HuH-7.5 (cell line): ENCODE measurements at places on chromosomes 3 and 15.

DNA sequence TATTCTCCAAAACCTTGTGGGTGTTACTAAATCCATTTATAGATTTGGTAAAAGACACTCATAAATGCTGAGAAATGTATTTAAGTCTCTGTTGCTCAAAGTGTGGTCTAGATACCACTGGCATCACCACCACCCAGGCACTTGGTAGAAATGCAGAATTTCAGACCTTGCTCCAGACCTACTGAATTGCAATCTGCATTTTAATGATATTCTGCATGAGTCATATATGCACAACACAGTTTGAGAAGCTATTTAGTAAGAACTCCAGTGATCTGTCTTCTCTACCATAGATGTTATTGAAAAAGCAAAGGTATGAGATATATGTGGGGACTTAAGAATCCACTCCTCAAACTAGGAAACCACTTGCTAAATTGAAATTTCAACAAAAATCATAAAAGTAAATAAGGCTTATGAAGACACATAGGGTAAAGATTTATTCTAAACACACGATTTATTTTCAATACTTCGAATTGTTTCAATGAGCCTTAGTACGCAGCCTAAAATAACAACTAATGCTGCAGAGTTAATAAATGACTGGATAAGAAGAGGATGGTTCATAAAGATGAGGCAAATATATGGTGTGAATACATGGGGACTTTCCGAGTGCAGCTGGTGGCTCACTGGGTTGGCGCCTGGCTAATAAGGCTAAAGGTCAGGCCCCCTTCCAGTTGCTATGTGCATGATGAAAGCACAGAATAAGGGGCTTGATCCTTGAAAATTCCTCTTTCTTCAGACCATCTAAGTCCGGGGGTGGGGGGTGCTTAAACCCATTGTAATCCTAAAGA is 813.3 kb downstream of the NR2F2 start:
- no peak for DNase-seq

- DNase-seq: no peak
Measured at GRCh38 chr3:49406571-49407565, 4.9 kb downstream of the RHOA start.

DNA sequence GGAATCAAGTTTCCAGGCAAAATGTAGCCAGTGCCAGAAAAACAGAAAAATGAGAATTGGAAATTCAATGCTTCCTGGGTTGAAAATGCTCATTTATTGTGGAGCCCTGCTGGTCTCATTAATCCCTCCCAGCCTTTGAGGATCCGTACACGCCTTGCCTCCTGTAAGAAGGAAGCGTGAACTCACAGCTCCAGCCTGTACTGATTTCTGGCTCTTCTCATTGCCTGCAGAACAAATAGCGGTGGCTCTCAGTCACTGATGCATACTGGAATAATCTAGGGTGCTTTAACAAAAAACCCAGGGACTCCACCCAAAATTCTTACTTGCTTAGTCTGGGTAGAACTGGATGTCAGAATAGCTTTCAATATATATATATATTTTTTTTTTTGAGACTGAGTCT is 29.3 kb upstream of the SLC24A5 start:
- DNase-seq: no peak

- no peak for DNase-seq
Measured at GRCh38 chr3:122619040-122619439, 41.6 kb downstream of the PARP15 start.

DNA sequence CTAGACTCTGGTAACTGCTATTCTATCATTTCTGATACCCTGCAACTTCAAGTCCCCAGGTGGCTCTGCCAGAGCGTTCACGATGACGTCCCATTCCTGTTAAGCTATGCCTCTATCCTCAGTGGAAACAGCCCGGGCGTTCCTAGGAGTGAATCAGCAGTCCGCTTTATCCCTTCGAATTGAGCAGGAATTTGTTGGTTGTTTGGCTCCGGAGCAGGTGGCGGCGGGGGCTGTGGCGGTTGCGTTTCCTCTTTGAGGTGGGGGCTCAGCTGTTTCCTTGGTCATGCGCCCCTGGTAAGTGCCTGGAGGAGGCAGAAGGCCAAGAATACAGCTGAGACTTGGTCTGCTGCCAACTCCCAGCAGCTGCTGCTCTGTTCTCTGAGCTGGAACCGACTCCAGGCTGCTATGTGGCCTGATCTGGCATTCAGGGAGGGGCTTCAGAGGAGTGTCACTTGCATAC is 25.2 kb downstream of the ARPP21 start:
- DNase-seq: no peak

- no peak for DNase-seq
Measured at GRCh38 chr3:135047061-135047460, 252.0 kb downstream of the EPHB1 start.

DNA sequence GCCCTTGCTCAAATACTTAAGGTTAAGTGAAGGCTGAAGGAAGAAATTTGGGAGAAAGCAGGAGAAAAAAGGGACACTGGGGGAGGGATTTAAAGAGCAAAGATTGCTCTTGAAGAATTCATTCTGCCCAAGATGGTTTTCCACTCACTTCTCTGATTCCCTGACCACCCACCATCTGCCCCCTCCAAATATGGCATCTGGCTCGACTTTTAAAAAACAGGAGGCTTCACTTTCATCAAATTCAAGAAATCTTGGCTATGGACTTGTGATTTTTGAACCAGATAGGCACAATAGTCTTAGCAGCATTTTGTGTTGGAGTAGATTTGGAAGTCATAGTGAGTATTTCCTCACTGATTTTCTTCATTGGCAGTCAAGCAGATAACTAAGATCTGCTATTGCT is 574.4 kb upstream of the SUCLG2 start:
- DNase-seq: no peak

- DNase-seq: no peak
Measured at GRCh38 chr3:117587416-117587815, 877.8 kb downstream of the TUSC7 start.

GRCh38 chr3:8529738-8530525 is 28.3 kb downstream of the LMCD1 start:
- DNase-seq: no peak

DNA sequence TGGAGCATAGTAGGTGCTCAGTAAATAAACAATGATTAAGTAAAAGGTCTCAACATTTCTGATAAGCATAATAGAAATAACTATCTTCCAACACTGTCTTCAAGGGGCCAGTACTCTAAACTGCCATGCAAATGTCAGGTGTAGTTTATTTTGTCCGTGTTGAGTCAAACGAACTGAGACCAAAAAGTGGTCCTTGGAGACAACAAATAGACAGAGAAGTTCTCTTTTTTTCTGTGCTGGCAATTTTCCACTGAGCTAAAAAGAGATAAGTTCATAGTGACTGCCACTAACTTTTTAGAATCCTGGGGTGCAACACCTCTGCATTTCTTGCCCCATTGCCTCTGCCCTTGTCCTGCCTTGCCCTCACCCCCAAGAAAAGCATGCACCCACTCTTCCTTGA is 14.7 kb upstream of the MBNL1 start:
- DNase-seq: no peak

GRCh38 chr3:89314454-89315098 is 207.2 kb downstream of the EPHA3 start:
- no peak for DNase-seq

GRCh38 chr3:140920029-140920428 is 21.6 kb upstream of the SLC25A36 start:
- no peak for DNase-seq

DNA sequence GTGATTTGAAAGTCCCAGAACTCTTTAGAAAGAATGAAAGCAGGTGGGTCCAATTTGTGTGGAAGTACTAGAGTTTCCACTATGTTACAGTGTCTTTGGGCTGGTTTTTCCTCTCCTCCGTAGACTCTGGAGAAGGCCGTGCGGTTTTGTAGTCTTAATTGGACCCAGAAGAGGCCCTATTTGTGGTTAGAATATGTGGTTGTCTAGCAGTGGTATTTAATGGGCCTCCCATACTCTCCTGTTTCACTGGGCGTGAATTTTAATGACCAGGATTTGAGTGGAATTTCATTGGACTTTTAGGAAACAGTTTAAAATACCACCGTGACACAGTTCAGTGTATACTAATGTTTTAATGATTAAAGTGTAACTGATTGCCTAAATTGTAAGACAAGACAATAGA is 182.3 kb downstream of the BBX start:
- DNase-seq: no peak

- no peak for DNase-seq
Measured at GRCh38 chr3:13111173-13111872, 38.1 kb upstream of the IQSEC1 start.

DNA sequence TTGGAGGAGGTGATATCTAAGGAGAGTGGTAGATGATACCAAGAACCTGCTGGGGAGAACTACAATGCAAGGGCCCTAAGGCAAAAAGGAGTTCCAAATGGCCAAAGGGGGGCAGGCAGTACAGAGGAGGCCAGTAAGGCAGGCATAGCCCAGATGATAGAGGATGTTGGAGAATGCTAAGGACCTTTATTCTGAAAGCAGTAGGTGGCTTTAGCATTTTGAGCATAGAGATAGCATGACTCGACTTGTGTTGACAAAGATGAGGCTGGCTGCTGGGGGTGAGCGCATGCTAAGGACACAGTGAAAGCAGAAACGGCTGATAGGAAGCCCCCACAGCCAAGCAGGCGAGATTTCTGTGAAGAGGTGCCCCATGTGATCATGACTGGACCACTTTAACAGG is 419.3 kb downstream of the ERC2 start:
- DNase-seq: no peak

- no peak for DNase-seq
Measured at GRCh38 chr3:34508732-34509131, 710.3 kb downstream of the PDCD6IP start.

- no peak for DNase-seq
Measured at GRCh38 chr15:40921949-40922607, 7.1 kb upstream of the DLL4 start.

DNA sequence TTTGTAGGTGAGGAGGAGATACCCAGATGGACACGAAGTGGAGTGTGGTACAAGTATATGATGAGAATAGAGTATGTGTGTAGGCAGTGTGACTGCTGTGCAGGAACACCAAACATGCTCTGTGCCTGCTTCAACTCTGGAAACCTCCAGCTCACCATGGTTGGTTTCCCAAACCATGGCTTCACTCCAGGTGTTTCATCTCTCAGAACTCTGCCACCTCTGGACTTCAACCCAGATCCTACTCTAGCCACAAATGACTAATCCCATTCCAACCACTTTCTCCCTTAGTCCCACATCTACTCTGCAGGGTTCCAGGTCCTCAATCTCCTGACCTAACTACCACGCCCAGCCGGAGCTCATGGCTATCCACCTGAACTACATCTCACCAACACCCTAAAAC is 102.1 kb downstream of the RYK start:
- no peak for DNase-seq

GRCh38 chr3:147775816-147776530 is 366.8 kb downstream of the ZIC1 start:
- no peak for DNase-seq

- DNase-seq: no peak
Measured at GRCh38 chr3:115325539-115325938, 178.5 kb upstream of the ZBTB20 start.

- DNase-seq: no peak
Measured at GRCh38 chr3:43388915-43389314, 102.6 kb downstream of the SNRK start.

DNA sequence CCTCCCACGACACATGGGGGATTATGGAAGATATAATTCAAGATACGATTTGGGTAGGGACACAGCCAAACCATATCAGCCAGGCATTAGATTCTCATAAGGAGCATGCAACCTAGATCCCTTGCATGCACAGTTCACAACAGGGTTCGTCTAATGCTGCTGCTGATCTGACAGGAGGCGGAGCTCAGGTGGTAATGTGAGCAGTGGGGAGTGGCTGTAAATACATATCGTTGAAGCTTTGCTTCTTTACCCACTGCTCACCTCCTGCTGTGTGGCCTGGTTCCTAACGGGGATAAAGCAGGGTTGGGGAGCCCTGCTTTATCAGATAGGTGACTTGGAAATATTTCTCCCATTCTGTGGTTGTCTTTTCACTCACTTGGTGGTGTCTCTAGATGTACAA is 14.8 kb downstream of the DOCK3 start:
- DNase-seq: no peak

DNA sequence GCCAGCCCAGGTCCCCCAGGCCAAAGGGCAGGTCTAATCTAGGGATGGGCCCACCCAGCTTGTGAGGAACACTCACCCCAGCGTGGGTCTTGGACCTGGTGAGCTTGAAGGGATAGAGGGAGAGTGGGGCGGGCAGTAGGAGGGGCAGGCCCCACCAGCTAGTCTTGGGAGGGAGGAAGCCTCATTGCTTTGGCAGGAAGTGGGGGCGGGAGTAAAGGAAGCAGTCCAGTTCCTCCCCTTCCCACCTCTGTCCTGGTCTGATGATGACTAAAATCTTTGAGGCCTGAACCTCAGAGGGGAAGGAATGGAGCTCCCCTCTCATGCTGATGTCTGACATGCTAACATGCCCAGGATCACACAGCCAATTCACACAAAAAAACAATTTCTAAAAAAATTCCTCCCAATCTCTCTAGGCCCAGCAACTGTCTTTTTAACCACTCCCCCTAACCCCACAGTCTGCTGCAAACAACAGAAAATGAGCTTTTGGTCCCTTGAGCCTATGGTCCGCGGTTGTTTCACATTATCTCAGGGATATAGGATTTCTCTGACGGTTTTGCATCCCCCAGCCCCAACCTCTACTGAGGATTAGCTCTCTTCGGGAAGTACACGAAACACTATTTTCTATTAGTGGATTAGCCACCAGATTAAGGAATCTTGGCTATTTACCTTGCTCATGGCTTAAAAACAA is 30.7 kb upstream of the DUSP7 start:
- DNase-seq: no peak

DNA sequence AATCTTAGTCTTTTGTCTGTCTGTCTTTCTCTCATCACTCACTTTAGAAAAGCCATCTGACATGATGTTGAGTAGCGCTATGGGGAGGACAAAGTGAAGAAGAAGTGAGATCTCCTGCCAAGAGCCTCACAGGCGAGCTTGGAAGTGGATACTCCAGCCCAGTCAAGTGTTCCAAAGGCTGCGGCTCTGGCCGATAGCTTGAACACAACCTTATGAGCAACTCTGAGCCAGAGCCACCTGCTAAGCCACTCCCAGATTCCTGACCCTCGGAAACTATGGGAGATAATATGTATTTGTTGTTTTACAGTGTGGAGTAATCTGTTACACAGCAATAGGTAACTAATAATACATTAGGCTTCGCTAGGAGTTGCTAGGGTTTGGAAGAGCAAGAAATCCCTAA is 76.2 kb downstream of the MB21D2 start:
- no peak for DNase-seq
